Adrenal gland (tissue), 19 donors: ENCODE measurements at places on chromosomes 2 and 18. TPM values are rescaled to one million over a fixed set of nuclear protein-coding genes. Genes with fewer than 3 reads are reported as not detected.

DNA sequence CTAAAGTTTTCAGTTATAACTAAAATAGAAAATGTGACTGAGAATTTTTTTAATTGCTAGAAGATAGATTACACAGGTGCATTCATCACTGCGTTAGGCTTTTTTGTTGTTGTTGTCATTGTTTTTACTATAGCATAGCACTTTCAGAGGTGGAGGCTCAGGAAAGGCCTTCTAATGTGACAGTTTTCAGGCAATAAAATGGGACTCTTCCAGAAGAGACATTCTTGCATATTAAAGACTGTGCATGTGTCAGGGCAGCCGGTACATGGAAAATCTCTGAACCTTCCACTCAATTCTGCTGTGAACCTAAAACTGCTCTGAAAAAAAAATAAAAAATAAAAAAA lies 175.2 kb downstream of the METTL4 start:
- no peak for DNase-seq

- DNase-seq, result no peak
These were observed 58.6 kb downstream of the RELCH start for GRCh38 chr18:62245699-62246098.

DNA sequence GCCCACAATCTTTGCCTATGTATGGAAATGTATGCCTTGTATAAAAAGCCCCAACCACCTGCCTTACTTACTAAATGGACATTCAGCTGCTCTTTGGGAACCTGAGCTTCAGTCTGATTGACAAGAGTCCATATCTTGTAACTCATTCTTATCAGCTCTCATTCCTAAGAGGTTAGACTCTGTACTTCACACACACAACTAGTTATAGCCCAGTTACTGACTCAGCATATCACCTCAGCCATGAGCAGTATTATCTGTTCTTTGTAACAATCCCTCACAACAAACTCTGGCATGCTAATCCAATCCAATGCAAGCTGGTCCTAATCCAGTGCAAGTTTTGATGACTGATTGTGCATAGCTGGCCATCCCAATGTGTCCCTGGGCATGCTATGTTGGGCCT lies 250.6 kb downstream of the RIT2 start:
- no peak for DNase-seq

IL1B gene
- total RNA-seq, result 1.5 TPM

ZC3H6 gene
- 8.7 TPM for total RNA-seq

DSC2 gene
- total RNA-seq, result 5.7 TPM

IL36B gene
- not detected for total RNA-seq
